Right forelimb (tissue), 1 donor: ENCODE measurements at places on chromosomes 3 and 15.

DNA sequence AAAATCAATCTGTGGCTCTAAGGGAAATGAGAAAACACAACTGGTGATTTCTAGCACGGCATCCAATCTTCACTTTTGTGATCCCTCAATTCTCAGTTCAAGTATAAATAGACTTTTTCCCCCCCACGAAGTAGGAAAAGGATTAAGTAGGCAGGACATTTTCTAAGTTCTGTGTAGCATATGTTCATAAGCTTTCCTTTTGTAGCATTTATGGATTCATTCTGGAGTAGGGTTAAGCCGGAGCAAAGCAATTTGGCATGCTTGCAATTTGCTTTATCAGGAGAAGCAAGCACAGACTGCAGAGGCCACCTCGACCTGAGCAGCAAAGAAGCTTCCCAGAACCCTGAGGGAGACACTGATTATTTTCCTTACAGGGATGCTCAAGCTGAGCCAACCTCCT is 66.3 kb downstream of the FHIT start:
- DNase-seq, result no peak

DNA sequence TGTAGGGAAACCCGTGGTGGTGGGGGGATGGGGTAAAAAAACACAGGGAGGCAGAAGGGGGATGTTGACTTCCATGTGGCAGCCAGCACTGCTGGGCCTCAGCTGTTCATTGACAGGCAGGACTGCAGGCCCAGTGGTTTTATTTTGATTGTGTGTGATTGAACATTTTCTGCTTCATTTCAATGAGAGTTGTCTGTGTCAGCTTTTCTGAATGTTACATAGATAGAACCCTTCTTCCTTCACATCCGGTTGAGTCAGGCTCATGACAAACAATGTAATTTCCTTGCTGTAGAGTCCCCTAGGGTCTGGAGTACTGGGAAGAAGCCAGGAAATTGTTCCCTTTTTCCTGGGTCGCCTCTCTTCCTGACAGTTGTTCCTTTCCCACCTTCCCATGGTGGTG is 8.2 kb upstream of the RPP25 start:
- DNase-seq, result no peak

- DNase-seq, result no peak
Observed at GRCh38 chr3:70992562-70993204, 590.8 kb downstream of the FOXP1 start.

GRCh38 chr3:43217633-43218032 is 68.7 kb upstream of the SNRK start:
- DNase-seq, result no peak

DNA sequence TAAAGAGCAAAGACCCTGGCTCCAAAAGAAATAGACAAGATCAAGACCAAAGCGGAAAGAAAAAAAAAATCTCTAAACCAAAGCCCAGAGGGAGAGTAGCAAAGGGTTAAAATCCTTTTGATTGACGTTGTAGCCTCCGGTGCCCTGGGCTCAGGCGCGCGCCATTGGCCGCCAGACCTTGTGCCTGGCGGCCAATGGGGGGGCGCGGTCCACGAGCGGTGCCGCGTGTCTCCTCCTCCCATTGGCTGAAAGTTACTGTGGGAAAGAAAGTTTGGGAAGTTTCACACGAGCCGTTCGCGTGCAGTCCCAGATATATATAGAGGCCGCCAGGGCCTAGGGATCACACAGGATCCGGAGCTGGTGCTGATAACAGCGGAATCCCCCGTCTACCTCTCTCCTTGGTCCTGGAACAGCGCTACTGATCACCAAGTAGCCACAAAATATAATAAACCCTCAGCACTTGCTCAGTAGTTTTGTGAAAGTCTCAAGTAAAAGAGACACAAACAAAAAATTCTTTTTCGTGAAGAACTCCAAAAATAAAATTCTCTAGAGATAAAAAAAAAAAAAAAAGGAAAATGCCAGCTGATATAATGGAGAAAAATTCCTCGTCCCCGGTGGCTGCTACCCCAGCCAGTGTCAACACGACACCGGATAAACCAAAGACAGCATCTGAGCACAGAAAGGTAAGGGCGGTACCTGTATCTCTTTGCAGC is at the start of gene HES1:
Gene HES1, plus strand, starts transcription at position 343 of the 713 bp plus-strand sequence. Its CDS starts 233 bp downstream, at position 576.
- DNase-seq, result peak; percentile 96

- DNase-seq, result no peak
Observed at GRCh38 chr15:35293353-35294130, 208.4 kb upstream of the NANOGP8 start.

DNA sequence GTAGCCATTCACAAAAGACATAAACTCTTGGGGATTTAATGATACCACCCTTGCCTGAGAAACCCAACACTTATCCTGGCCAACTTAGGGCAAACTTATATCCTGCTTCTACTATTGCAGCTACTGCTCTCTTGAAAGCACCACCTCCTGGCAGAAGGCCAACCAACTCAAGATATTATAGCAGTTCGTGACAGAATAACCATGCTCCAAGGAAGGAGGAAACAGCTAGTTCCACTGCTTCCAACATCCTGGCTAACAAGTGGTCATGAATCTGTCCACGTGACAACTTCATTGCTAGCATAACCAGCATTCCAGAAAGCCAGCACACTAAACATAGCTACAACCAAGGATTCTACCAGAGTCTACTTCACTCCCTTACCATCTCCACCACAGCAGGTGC is 1037.5 kb downstream of the TBL1XR1 start:
- DNase-seq, result no peak

GRCh38 chr3:155555479-155556060 is 189.3 kb downstream of the PLCH1 start:
- no peak for DNase-seq

DNA sequence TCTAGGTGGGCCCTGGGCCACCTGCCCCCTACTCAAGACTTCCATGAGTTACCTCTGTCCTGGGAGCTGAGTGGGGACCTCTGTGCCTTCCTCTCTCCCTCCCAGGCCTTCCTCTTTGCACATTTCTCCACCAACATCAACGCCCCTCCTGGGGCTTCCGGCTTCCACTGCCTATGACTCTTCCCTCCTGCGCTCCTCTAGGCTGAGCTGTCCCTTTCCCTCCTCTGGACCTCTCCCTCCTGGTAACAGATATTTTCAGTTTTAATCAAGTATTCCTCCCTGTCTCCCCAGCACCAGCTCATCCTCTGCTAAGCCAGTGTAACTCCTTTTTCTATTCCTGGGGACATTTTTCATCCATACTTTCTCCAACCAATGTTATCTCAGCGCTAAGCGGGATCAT is 160.4 kb downstream of the RAB11A start:
- no peak for DNase-seq

GRCh38 chr15:98935736-98936135 is 71.9 kb downstream of the PGPEP1L start:
- no peak for DNase-seq

- no peak for DNase-seq
Observed at GRCh38 chr3:135784557-135784956, 181.0 kb upstream of the PPP2R3A start.

- no peak for DNase-seq
Observed at GRCh38 chr3:123335007-123335670, 113.8 kb downstream of the ADCY5 start.

GRCh38 chr3:65999606-66000005 is 39.1 kb downstream of the MAGI1 start:
- no peak for DNase-seq

- DNase-seq, result no peak
Observed at GRCh38 chr3:9203317-9203716, 46.1 kb downstream of the SRGAP3 start.

- peak; percentile 55 for DNase-seq
Observed at GRCh38 chr15:72312605-72313447, 7.1 kb downstream of the CELF6 start.

- no peak for DNase-seq
Observed at GRCh38 chr15:100810831-100811230, 68.8 kb upstream of the ALDH1A3 start.

DNA sequence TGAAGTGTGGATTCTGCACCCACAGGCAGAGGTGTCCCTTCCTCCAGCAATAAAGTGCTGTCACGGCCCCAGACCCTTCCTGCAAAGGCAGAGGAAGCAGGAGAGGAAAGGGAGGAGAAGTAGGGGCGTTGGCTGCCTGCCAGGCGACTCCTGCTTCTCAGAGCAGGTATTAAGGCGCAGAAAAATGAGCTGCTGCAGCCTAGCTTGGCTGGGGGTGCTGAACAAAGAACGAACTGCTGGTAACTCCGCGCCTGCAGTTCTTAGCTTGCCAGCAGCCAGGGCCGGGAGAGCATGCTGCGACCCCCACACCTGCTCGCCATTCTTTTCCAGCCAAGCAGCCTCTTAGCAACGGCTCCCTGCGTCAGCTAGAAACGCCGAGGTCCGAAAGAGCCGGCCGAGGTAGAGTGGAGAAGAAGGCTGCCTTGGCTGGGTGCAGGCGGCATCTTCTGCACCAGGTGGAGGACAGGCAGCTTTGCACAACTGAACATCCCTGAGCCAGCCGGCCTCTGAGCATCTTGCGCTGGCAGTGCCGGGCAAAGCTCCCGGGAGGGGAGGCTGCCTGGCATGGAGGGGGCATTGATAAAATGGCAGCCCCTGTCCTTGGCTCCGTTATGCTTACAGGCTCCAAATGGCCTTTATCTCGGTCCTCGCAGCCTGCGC is 296.0 kb downstream of the MEX3B start:
- peak; percentile 59 for DNase-seq

DNA sequence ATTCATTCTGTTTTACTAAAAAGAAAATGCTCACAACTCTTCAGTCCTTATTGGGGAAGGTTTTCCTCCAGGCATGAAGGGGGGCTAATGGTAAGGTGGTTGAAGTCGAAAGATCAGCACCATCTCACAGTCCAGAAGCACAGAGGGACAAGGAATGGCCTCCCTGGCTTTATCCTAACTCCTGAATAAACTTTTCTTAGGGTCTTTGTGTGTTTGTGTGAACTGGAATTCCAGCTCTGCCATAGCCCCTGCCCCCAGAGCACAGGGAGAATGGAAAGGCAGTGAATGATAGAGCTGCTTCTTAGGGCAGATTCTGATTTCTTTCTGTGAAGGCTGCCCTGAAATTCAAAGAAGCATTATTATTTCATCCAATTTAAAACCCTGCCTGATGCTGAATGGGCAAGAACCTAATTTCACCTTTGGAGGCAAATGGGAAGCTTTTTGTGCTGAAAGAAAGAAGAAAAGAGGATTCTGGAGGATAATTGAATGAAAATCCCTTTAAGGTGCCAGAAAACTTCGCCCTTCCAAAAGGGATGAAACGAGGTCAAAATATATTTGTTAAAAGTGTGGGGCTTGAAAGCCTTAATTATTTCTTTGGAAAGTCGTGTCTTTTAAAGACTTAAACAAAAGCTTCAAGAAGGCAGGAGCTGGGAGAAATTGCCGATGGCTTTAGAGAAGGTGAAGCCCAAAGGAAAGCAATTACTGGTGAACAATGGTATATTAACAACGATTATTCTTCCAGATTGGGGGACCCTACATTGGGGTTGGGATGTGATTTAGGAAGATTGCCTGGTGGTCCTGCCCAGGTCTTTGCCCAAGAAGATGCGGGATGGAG is 259.9 kb upstream of the RGMA start:
- DNase-seq, result no peak

- DNase-seq, result no peak
Observed at GRCh38 chr3:187212705-187213104, 15.4 kb downstream of the RTP1 start.

- DNase-seq, result peak; percentile 4
Observed at GRCh38 chr3:127114337-127115070, 78.4 kb upstream of the PRR23E start.

DNA sequence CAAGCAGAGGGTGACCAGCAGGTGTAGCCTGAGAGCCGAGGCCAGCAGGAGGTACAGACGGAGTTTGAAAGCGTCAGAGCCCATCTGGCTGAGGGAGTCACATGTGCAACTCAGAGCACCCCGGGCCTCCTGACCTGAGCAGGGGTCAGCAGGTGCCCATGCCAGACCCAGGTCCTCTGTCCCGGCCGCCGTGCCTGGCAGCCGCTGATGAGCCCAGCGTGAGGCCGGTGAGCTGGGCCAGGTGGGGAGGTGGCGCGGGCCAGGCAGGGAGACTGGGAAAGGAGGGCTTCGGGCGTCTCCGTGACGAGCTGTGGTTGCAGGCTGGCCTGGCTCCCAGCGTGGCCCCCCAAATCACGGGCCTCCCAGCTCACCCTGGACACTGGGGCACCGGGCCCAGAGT is 130.9 kb downstream of the CHSY1 start:
- no peak for DNase-seq

- DNase-seq, result no peak
Observed at GRCh38 chr15:40397688-40398412, 7.7 kb upstream of the IVD start.

DNA sequence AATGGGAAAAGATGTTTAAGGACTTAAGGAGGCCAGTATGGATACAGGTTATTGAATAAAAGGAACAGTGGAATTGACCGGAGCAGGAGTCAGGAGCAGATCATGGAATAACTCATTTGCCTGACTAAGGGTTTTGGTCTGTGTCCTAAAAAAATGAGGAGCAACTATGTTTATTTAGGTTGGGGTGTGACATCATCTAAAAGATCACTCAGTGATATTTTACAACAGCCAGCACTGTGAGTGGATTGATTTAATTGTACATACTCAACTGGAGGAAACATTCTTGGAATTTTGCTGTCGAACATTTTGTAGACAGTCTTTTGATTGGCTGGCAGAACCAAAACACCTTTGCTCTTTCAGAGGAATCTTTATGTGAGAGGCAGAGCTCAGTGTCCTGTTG is 348.6 kb upstream of the CDIN1 start:
- no peak for DNase-seq

- DNase-seq, result no peak
Observed at GRCh38 chr3:17982211-17982880, 239.9 kb upstream of the TBC1D5 start.
